ENCODE measurements at places on chromosomes 6 and 20.

DNA sequence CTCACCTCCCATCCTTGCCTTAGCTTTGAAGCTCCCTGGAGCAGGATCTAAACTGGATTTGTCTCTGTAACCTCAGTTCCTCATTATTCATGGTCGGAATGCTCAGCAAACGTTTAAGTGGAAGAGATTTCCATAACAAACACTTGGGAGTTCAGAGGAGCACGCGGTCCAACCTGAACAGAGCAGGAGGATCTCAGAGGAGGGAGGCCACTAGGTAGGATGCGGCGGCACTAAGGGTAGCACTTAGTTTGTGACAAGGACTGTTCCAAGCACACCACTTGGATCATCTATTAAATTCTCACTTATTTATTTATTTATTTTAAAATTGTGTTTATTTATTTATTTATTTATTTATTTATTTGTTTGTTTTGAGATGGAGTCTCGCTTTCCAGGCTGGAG is 13.3 kb upstream of the CCN5 start:
- no peak for DNase-seq

DNA sequence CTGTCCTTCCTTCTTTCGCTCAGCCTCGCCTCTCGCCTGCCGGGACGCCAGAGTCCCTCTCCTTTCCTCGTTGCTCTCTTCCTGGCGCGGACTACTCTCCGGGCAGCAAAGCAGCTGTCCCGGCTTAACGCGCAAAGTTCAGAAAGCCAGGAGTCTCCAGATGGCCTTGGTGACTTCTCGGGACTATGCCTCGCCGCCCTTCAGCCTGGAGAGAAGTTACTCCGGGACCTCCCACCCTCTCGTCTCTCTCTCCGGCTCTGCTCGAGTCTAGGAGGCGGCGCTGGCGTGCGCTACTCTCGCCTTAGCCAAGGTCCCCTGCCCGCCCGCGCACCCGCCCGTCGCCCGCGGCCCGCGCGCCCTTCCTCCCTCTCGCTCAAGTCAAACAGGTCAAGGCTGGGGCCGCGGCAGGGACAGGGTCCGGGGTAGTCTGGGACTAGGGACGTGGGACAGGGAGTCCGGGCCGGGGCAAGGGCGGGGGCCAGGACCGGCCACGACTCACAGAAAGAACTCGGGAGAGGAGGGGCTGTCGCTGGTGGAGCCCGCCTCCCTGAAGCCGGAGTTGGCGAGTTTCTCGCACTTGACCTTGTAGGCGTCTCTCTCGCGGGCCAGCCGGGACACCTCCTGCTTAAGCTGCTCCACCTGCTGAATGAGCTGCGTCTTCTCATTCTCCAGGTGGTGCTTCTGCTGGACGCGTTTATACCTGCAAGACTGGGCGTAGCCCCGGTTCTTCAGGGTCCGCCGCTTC is 1.5 kb downstream of the MAFB start:
- DNase-seq: peak; percentile 41

GRCh38 chr6:112155886-112156285 is 68.5 kb downstream of the FAM229B start:
- peak; percentile 44 for DNase-seq

- DNase-seq: peak; percentile 14
Measured at GRCh38 chr6:155274106-155274505, 10.3 kb downstream of the CLDN20 start.

DNA sequence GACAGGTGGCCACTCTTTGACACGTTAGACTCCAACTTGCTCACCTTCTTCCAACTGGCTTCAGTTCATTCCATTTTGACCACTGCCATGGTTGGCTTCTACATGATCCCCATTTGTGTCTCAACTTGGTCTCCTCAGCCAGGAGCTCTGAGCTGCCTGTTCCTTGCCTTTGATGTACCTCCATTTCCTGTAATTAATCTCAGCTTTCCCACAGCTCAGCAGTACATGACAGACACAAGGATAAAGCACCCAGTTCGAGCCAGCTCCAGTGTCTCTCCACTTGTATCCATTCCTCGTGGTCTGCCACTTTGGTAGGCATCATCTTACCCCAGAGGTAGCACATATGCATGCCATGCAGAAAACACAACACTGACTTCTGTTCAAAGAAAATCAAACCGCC is 161.0 kb downstream of the TSHZ2 start:
- DNase-seq: no peak

DNA sequence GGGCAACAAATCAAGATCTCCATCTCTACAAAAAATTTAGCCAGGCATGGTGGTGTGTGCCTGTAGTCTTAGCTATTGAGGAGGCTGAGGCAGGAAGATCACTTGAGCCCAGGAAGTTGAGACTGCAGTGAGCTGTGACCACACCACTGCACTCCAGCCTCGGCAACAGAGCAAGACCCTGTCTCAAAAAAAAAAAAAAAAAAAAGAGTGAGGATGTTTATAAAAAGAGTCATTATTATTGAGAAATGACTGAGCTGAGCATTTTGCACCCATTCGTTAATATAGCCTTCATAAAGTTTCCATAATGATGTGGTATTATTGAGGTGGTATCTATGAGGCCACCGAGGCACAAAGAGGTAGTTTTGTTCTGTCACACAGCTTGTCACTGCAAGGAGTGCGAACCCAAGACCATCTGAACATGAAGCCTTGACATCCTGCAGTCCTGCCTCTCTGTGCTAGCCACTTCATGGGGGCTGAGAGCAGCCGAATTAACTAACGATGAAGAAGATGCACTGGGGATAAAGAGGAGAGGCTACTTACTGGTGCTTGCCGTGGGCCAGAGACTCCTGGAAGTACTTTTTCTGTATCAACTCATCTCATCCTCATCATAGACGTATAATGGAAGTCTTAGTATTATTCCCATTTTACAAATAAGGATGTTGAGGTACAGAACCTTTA is 175.5 kb downstream of the BCAS1 start:
- no peak for DNase-seq

DNA sequence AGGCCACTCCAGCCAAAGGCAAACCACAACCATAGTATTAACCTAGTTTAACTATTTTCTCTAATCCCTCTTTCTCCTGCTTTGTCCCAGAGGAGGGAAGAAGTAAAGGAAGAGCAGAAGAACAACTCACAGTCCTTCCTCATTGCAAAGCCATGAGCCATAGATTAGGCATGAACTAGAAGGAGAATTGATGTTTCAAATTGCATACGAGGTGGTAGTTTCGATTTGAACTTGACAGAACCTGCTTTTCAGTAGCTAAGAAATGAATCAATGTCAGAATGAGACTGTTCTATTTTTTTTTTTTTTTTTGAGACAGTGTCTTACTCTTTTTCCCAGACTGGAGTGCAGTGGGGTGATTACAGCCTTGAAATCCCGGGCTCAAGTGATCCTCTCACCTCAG is 48.3 kb downstream of the PROKR2 start:
- no peak for DNase-seq

DNA sequence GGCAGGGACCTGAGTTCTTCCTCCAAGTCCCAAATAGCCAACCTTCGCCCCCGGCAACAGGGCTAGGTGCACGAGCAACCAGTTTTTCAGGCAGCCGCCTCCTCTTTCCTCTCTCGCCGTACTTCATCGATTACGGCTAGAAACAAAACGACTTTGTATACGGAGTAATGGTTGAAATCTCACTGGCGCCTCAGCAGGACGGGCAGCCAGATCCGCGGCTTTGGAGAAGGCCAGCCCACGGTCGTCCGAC is 333 bp upstream of the SMIM13 start:
- DNase-seq: no peak

- no peak for DNase-seq
Measured at GRCh38 chr6:31718265-31718664, 3.1 kb downstream of the LY6G6D start.

DNA sequence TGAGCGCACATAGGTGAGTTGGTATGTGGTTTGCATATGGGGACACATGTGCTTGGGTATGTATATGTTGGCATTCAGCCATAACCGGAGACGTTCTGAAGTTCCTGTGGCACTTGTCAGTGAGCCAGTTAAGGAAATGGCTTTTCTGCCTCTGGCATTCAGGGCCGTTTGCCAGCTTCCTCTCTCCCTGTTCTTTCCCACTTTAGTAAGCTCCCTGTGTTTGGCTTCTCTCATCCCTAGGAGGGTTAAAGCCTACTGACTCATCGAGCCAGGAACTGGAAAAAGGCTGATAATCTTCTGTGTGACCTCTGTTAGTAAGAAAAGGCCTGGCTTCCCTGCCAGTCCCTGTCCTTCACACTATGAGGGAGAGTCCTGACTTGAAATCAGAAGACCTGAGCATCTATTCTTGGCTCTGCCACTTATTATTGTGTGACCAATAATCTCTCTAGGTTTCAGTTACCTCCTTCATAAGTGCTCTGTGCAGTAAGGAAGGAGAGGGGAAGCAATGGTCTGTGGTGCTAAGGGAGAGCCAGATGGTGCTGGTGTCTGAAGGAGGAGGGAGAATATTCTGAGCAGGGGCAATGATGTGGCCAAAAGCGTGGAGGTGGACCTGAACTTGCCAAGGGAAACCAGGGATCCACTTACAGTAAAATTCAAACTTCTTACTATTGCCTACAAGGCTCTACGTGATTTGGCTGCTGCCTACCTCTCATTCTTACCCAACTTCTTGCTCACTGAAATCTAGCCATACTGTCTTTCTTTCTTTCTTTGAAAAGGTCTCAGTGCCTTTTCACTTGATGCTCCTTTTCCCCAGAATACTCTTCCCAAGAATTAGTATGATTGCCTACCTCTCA is 31.4 kb downstream of the ACSS2 start:
- peak; percentile 54 for DNase-seq

DNA sequence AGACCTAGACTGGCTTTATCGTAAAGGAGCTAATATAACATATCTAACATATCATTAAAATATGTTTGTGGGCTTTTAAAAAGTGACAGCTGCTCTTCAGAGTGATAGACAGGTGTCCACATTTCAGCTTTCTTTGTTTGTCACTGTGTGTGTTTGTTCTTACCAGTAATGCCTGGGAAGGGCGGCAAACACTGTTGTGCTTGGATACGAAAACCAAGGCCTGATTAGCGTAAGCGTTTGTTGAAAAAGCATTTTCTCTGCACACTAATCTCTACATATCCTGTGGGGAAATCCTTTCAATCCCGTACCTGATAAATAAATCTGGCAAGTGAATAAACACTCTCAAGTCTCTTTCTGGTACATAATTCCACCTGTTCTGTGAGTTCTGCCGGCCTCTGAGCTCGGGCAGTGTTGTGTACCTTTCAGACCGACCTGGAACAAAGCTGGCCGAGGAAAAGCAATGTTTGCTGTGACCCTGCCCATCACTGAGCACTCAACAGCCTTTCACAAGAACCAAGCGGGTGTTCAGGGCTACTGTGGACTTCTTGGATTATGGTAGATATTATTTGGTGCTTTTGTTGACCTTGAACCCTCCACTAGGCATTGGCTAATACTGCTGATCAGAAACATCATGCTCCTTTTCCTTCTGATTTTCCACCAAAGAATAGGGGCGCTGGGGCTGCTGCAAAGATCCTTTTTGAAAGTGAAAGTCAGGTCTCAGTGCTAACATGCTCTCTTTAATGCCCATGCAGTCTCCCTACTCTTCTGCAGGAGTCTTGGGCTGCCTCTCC is 100.4 kb downstream of the CD83 start:
- no peak for DNase-seq

GRCh38 chr6:164398647-164399046 is 910.8 kb downstream of the C6orf118 start:
- peak; percentile 7 for DNase-seq

- DNase-seq: peak; percentile 91
Measured at GRCh38 chr6:26065952-26066380, 21.3 kb upstream of the HFE start.

Measured in choroid plexus epithelial cell (primary cell).